ENCODE measurements at places on chromosomes 16 and 17.

GRCh38 chr16:50574745-50575136, 26.5 kb downstream of the NKD1 start:
- no peak for DNase-seq

DNA sequence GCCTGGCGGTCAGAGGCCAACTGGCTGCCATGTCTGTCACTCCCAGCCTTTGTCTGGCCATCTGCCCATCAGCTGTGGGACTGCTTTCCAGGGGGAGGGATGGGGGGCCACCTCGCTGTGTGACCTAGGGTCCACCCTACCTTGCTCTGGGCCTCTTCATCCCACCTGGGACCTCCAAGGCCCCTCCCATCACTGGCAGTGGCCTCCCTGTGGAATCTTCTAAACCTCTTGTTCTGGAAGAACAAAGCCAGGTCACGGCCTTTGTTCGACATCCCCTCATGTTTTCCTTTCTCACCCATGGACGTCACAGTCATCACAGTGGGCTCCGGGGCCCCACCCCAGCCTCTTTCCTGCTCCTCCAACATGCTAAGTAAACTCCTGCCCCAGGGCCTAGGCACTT, 24.0 kb downstream of the SPNS2 start:
- DNase-seq = no peak

GRCh38 chr16:88975511-88976061, 1.4 kb downstream of the CBFA2T3 start:
- no peak for DNase-seq

DNA sequence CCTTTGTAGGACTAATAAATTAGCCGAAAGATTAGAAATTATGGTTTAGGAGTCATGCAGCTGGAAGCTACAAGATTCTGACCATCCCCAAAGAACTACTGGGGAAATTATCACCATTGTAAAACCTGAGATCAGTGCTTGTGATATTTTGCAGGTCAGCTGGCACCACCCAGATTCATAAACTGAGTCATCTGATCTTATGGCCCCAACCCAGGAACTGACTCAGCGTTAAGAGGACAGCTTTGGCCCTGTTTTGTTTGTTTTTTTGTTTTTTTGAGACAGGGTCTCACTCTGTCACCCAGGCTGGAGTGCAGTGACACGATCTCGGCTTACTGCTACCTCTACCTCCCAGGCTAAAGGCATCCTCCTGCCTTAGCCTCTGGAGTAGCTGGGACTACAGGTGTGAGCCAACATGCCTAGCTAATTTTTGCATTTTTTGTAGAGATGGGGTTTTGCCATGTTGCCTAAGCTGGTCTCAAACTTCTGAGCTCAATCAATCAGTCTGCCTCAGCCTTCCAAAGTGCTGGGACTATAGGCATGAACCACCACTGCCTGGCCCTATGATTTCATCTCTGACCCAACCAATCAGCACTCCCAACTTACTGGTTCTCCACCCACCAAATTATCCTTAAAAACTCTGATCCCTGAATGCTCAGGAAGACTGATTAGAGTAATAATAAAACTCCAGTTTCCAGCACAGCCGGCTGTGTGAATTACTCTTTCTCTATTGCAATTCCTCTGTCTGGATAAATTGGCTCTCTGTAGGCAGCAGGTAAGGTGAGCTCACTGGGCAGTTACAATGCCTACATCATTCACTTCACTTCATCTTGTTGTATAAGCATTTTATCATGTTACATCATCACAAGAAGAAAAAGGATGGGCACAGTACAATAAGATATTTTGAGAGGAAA, 79.4 kb upstream of the KSR1 start:
- no peak for DNase-seq

DNA sequence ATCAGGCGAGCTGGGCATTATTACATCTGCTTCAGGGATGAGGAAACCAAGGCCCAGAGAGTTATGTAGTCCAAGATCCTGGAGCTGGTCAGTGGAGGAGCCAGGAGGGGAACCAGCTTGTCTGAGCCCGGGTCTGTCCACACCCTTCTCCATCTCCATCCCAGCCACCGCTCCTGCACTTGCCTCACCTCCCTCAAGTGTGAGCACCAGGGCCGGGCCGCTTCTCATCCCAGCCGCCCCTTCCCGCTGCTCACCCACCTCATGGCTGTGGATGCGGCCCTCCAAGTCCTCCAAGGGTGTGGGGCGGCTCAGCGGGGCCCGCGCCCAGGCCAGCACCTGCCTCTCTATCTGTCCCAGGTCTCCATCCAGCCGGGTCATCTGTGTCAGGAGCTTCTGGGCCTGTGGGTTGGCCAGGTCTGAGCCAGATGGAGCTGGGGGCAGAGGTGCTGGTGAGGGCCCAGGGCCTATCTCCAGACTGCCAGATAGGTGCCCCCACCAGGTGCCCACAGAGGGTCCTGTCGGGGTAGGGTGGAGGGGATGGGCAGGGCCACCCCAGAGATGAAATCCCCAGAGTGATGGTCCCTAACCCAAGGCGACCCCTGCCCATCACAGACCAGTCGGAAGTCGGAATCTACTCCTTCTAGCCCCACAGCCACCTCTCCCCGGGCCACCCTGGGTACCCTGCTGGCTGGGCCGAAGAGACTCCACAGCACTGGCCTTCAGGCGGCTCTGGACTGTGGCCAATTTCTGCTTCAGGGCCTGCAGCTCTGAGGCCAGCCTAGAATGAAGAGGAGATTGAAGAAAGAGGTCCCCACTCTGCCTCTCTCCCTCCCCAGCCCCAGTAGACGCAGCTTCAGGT, 9.4 kb downstream of the EVPL start:
- no peak for DNase-seq

DNA sequence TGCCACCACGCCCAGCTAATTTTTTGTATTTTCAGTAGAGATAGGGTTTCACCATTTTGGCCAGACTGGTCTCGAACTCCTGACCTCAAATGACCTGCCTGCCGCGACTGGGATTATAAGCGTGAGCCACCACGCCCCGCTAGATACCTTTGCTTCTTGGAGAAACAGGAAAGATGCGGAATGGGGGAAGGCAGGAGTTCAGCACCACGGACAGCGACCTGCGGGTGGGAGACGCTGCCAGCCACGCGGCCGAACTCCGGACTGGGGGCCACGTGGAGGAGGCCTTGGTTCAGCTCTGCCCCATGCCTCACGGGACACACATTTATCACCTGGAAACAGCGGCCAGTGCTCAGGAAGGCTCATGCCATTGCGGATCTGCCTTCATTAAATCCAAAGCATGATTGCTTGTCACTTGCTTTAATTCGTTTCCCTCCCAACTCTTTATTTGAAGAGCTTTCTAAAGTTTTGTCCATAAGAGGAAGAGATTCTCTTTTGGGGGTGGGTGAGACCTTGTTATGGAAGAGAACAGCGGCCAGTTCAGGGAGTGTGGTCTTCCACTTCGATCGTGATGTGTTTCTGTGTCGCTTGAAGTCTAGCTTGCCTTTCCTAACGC, 219.9 kb downstream of the ENGASE start:
- DNase-seq = peak; percentile 71

GRCh38 chr17:77882481-77883212, 75.9 kb upstream of the TNRC6C start:
- DNase-seq = peak; percentile 52

DNA sequence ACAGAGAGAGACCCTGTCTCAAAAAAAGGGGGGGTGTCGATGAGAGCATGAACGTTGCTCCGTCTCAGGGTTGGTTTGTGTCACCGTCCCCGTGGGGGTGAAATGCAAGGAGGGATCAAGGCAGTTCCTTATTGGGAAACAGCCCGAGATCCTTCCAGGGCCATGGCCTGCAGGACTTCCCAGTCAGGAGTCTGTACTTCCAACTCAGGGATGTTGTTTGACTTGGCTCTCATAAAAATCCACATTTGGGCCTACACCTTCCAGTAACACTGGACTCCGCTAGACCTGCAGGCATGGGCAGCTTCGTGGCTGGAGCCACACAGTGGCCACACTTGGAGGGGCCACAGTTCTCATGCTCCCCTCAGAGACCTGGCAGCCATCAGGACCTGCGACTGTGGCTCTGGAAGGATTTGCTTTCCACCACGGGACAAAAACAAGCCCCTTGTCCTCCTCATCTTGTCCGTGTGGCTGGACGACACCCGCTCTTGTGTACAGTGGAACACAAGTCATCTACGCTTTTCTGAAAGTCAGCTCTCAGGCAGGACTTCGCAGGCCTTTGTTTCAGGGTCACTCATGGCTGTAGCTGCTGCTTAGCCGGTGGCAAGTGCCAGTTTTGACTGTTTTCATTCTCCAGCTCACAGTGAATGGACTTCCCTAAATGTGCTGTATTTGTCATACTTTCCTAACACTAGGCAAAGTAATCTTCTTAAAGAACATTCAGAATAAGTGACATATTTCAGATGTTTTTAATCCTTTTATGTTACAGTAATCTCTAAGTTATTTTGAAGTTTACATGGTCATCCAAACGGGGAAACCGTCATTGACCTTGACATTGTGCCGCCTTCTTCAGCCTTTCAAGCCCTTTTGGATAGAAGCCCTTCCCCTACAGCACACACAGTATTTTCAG, 24.2 kb upstream of the IL17C start:
- DNase-seq = no peak

- DNase-seq = no peak
These were observed 80.0 kb downstream of the ATF7IP2 start for GRCh38 chr16:10465821-10466220.

GRCh38 chr16:80274576-80275191, 266.1 kb upstream of the DYNLRB2 start:
- no peak for DNase-seq

DNA sequence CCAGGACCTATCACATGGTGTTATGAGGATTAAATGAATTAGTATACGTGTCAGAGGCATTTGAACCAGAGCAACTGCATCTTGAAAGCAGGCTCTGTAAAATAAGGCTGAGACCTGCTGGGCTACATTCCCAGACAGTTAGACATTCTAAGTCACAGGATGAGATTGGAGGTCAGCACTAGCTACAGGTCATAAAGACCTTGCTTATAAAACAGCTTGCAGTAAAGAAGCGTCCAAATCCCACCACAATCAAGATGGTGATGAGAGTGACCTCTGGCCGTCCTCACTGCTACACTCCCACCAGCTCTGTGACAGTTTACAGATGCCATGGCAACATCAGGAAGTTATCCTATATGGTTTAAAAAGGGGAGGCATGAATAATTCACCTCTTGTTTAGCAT, 71.8 kb downstream of the IRF8 start:
- DNase-seq = no peak

Measured in mucosa of gallbladder (tissue), 1 donor.